ENCODE measurements at places on chromosomes 2 and 18.
A peak's percentile ranks its signal among the peaks of the same experiment; 100 is the strongest.

DNA sequence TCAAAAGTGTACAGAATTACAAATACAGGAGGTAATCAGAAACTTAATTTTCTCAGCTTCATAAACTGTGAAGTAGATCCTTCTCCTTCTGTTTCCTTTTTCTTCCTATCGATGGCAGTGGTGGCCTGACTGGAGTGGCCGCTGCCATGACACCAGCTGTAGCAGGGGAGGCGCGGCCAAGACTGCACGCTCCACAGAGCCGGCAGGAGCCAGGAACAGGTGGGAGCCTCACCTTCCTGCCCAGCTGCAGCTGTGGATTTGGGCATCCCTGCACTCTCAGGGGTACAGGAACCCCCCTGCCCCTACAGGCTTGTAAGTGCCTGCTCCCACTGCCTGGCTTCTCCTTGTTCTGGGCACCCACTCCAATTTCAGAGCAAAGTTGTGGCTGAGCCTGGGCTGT is 76.1 kb downstream of the EPB41L3 start:
- no peak for DNase-seq

DNA sequence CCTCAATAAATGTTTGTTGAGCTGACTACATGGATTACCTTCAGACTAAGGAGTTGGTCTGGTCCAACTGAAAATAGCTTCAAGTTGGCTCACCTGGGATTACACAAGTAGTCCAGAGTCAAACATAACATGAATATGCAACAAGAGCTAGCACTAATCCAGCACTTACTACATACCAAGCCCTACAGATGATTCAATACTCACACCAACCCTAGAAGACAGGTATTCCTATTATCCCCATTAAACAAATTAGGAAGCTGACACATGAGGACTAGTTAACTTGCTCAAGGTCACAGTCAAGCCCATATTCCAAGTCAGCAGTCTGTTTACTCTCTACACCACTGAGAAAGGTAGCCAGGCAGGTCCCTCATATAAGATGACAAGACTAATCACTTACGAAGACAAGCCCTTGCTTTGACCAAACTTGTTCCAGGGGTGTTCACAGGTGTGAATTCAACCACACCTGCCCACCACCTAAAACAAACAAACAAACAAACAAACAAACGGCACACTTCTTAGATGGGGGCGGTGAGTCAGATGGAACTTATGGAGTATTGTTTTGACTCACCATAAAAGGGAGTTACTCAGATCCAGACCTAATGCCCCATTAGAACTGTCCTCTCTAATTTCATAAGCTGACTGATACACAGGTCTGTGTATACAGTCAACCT is 29.1 kb downstream of the TMEM131 start:
- DNase-seq, result no peak

DNA sequence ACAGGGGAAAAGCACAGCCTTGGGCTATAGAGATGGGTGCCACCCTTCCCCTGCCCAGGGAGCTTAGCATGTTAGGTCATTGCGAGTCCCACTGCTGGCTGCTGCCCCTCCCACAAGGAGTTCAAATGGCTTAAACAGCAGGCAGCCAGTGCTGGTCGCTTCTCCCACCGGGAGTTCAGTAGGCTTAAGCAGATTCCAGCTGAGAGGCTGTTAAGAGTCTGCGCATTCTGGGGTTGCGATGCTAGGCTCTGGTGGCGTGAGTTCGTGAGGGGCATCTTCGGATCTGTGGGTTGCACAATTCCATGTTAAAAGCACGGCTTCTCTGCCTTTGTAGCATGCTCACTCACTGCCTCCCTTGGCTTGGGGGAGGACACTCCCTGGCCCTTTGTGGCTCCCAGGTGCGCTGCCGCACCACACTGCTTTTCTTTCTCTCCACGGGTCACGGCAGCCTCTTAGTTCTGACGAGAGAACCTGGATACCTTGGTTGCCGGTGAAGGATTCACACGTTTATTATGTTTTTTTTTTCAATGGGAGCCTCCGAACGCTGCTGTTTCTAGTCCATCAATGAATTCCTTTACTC is 93.2 kb downstream of the UNC80 start:
- no peak for DNase-seq

DNA sequence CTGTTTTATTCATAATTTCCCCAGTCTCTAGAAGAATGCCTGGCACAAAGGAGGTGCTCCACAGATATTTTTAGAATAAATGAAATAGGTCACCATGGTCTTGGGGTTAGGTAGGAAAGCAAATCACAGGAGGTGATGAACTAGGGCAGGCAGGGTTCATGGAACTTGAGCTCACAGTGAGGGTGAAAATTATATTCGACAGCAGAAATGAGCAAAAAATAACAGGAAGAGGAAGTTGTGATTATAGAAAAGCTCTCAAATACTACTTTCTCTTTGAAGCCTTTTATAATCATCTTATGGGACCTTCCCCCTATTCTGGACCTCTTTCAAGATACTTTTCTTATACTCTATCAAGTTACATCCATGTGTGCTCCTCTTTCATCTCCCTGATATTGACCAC is 4.5 kb upstream of the CREB1 start:
- no peak for DNase-seq

GRCh38 chr2:173195100-173195499 is 119.5 kb downstream of the MAP3K20 start:
- no peak for DNase-seq

GRCh38 chr18:47929681-47930198 is 719 bp downstream of the SMAD2 start:
- peak; percentile 39 for DNase-seq

- DNase-seq, result no peak
These were observed 140.9 kb downstream of the SH3RF3 start for GRCh38 chr2:109269706-109270504.

DNA sequence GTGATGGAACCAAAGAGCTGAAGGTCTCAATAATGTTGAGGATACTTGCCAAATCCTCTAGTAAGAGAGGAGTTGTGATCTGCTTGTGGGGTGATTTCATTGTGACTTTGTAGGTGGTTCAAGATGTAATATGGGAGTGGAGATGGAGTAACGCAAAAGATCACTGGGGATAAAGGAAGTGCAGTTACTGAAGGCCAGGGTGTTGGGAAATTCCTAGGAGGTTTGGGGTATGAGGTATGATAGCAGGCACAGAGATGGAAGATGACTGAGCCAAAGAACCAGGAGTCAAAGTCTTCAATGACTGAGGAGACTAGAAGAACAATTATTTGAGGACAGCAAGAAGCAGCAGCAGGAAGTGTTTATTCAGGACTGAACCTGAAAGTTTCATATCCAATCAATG is 222.6 kb downstream of the NCKAP5 start:
- DNase-seq, result no peak

DNA sequence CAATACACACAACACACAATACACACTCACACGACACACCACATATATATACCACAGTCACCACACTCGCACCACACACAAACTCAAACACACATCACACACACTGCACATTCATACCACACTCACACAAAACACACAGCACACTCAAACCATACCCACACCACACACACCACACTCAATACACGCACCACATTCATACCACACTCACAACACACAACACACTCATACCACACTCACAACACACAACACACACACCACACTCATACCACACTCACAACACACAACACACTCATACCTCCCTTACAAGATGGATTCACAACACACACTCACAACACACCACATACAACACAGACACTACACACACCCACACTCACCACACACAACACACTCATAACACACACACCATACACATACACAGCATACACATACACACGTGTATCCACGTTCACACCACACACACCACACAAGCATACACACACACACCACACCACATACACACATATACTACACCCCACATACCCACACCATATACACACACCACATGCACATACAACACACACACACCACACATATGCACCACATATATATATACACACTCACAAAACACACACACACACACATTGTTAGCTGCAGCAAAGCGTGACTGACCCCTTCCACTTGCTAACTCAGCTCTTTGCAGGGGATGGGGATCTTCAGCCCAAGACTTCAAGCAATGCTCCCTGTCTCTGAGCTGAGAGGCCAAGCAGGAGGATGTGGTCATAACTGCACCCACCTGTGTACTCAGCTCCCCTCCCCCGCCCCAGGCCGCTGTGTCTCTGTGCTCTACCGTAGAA is 59.0 kb downstream of the SDC1 start:
- no peak for DNase-seq

- DNase-seq, result peak; percentile 41
These were observed 74.1 kb upstream of the MCFD2 start for GRCh38 chr2:46989491-46990230.

- DNase-seq, result no peak
These were observed 300.0 kb downstream of the GBX2 start for GRCh38 chr2:235868224-235868623.

DNA sequence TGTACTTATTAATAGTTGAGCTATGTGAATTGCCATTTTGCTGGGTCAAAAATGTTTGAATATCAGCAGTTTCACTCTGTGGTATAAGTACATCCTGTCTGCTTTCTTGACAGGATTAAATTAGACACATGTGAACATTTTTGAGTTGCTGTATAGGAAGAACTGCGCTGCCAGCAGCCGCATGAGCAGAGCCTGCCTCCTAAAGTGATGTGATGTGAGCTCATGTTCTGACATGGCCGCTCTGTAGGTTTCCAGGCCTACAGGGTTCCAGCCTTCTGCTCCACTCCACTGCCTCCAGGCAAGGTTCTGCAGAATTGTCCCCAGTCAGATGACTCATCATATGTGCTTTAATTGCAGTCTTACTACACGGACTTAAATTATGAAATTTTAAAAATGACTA is 119.7 kb upstream of the NFATC1 start:
- no peak for DNase-seq

GRCh38 chr2:204183608-204184007 is 247.0 kb downstream of the ICOS start:
- no peak for DNase-seq

DNA sequence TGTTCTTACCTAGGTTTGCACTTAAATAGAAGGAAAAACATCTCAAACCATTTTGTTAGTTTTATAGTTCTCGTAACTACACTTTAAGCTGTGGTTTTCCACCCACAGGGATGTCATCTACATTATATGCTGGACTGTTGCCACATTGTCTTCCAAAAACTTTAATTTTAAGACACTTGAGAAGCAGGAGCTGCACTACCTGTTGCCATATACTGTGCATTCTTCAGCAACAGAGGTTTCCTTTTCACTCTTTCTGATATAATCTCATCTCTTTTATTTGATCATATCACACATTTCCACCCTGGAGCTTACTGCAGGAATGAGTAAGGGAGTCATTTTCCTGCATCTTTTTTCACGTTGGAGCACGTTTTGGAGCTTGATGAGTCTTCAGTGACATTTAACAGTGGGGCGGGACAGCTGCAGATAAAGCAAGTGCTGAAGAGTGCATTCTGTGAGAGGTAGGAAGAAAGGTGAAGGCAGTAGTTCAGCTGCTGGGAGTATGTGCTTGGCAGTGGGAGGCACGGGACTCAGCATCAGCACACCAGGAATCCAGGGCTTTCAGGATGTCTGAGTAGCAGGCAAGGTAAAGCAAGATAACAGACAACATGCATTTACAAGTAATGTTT is 3.8 kb downstream of the LIMS1 start:
- DNase-seq, result no peak

- DNase-seq, result no peak
These were observed 540.7 kb upstream of the TMEFF2 start for GRCh38 chr2:192735447-192735846.

GRCh38 chr2:138502255-138503086 is 901 bp downstream of the SPOPL start:
- no peak for DNase-seq

DNA sequence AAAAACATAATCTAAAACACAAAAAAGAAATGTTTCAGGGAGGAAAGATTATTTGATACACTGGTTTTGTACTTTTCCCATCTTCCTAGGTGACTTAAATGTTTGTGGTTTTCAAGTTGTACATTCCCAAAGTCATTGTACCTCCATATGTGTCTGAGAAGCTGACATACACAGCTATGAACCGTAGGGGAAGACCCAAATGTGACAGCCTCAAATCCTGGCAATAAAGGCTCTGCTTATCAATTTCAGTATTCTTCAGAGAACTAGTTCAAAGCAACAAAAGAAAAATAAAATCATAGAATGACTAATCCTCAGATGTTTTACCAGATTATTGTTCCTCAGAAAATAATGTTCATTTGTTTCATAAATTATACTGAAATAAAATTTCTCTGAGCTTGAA is 2.5 kb downstream of the DYNC2LI1 start:
- DNase-seq, result no peak

DNA sequence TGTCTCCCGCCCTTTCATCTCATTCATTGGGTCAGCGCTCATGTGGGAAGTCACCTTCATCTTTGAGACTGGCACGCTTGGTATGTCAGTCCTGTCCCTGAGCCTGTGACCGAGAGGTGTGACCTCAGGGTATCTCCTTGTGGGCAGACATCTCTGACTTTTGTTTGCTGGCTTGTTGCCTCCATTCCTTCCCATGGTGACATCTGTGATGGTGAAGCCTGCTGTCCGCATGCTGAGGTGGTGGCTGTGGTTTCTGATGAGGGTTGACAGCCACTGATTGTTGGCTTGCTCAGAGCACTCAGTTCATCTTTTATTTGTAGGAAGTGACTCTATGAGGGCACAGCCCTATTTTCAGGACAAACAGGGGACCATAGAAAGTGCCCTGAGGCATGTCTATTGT is 139.2 kb downstream of the SLC4A3 start:
- no peak for DNase-seq

DNA sequence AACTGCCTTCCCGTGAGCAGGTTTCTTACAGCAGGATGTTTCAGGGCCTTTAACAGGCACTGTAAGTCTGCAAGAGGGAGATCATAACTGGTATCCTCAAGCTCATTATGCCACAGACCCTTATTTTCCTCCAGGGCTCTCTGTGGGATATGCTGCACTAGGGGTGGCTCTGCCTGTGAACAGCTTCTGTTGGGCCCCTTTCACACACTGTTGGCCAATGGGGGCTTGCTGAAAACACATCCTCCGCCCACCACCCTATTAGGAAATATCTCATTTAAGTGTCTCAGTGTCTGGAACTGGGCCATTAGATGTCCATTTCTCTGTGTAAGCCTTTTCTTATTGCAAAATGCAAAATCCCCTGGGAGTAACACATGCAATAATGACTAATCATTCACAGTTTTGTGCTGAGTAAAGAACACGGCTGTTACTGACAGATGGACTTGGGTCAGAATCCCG is 414.3 kb upstream of the HS6ST1 start:
- DNase-seq, result peak; percentile 95

DNA sequence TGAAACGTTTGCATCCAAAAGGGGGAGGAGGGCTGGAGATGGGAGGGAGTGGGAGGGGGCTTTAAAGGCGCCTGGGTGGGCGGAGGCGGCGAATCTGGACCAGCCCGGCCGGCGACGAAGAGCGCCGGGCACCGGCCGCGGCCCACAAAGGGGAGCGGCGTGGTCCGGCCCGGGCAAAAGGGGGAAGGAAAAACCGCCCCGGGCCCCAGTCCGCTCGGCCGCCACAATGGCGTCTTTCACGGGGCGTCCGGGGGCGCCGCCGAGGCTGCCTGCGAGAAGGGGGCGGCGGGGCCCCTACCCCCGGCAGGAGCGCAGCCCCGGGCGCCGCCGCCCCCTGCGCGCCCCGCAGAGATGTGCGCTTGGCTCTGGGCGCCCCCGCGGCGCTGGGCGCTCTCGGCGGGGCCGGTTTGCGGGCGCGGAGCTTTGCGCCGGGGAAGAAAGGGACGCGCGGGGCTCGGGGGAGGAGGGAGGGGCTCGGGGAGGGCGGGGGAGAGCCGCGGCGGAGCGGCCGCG is 108.1 kb upstream of the KCTD1 start:
- DNase-seq, result no peak

GRCh38 chr2:189849550-189849949 is 65.3 kb downstream of the PMS1 start:
- DNase-seq, result no peak

GRCh38 chr2:60659026-60659425 is 97.0 kb upstream of the PAPOLG start:
- DNase-seq, result no peak

- peak; percentile 32 for DNase-seq
These were observed 14.7 kb upstream of the CIDEA start for GRCh38 chr18:12239431-12239830.
